ENCODE measurements at places on chromosomes 13 and 19. TPM values are rescaled to one million over a fixed set of nuclear protein-coding genes. Genes with fewer than 3 reads are reported as not detected.

LYL1 gene
- total RNA-seq: 0.73 TPM

NBEA gene
- total RNA-seq: 1.1 TPM

SIGLEC12 gene
- total RNA-seq: not detected

TMIGD2 gene
- not detected for total RNA-seq

SERPINE3 gene
- total RNA-seq: under 0.01 TPM

CLEC11A gene
- total RNA-seq: 18.4 TPM

TMEM255B gene
- total RNA-seq: 2.0 TPM

F10 gene
- total RNA-seq: 0.98 TPM

CRB3 gene
- not detected for total RNA-seq

PSG7 gene
- not detected for total RNA-seq

MIDN gene
- total RNA-seq: 15.8 TPM

Data from subcutaneous preadipocyte (primary cell).